Myocyte (in vitro differentiated cells): ENCODE measurements at places on chromosomes 5 and 9. TPM values are rescaled to one million over a fixed set of nuclear protein-coding genes. Genes with fewer than 3 reads are reported as not detected.

The BASP1 gene
- total RNA-seq: 69.7 and 80.7 TPM in 2 replicates

The ENC1 gene
- total RNA-seq: 21.1 and 23.2 TPM in 2 replicates

The PKD2L2 gene
- total RNA-seq: not detected in 2 replicates

The SLC23A1 gene
- not detected in 2 replicates for total RNA-seq

The PLPP6 gene
- 3.8 and 4.3 TPM in 2 replicates for total RNA-seq

The SLC36A2 gene
- not detected in 2 replicates for total RNA-seq

The TUSC1 gene
- total RNA-seq: 13.6 and 18.6 TPM in 2 replicates

The HABP4 gene
- 25.5 and 32.7 TPM in 2 replicates for total RNA-seq

The MYMK gene
- total RNA-seq: 441 and 664 TPM in 2 replicates

The SV2C gene
- total RNA-seq: not detected in 2 replicates

The ANKRD18B gene
- total RNA-seq: 11.7 and 15.1 TPM in 2 replicates

The MYOZ3 gene
- total RNA-seq: 0.16 and 0.40 TPM in 2 replicates

The PTGS1 gene
- total RNA-seq: 9.6 and 14.0 TPM in 2 replicates
